Neural progenitor cell (in vitro differentiated cells): ENCODE measurements at places on chromosomes 3 and 15. TPM values are rescaled to one million over a fixed set of nuclear protein-coding genes. Genes with fewer than 3 reads are reported as not detected.

Gene EPHB3
- total RNA-seq = 2.3 and 3.6 TPM in 2 replicates

Gene TMEM89
- not detected in 2 replicates for total RNA-seq

Gene ARMC8
- total RNA-seq = 61.9 and 80.3 TPM in 2 replicates

Gene ISL2
- total RNA-seq = not detected in 2 replicates

GRCh38 chr15:75732809-75733451 lies 20.3 kb upstream of the CSPG4 start:
- H3K36me3 ChIP-seq = no peaks in the 10 kb centered on the region
- H3K4me1 ChIP-seq = no peaks in the 10 kb centered on the region
- DNase-seq = peak; percentile 84
- H3K27ac ChIP-seq = no peak overlapping the region
- H3K4me3 ChIP-seq = no peak overlapping the region
- H3K27me3 ChIP-seq = peaks cover 10% of the 10 kb centered on the region

DNA sequence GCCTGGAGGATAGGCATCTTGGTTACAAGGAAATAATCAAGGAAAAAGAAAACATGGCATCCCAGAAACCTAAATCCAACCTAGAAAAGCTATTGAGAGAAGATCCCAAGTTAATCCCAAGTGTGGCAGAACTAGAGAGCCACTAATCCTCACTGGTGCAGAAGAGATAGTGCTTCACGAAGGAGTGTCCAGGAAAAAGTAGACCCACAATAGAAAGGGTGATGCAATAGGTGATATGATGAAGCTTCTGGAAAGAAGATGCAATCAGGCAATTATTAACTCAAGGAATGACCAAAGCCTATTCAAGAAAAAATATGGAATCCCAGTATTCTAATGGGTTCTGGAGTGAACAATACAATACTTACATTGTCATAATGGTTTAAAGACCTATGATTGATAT lies 95.2 kb downstream of the AQP9 start:
- no peak overlapping the region for H3K27ac ChIP-seq
- no peak for DNase-seq
- H3K36me3 ChIP-seq = no peaks in the 10 kb centered on the region
- peaks cover 24% of the 10 kb centered on the region for H3K4me1 ChIP-seq
- no peak overlapping the region for H3K4me3 ChIP-seq

DNA sequence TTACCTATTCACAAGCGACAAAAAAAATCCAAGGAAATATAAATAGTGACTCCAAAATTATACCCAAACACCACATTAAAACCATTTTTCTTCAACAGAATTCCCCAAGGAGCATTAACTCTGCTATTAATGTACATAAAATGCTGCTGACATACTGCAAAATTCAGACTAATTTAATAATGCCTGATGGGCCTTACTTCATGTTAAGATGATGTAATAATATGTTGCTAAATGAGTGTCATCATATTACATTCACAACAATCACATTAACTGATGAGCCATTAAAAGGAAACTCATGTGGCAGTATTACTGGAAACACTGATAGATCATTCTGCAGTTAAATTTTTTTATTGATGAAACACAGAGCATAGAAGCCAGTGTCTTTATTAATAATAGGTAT lies 204.9 kb upstream of the CGNL1 start:
- H3K27me3 ChIP-seq = no peaks in the 10 kb centered on the region
- H3K4me1 ChIP-seq = no peaks in the 10 kb centered on the region
- H3K4me3 ChIP-seq = no peak overlapping the region

- no peaks in the 10 kb centered on the region for H3K36me3 ChIP-seq
- no peak overlapping the region for H3K4me3 ChIP-seq
- H3K27me3 ChIP-seq = no peaks in the 10 kb centered on the region
- no peak overlapping the region for H3K27ac ChIP-seq
- H3K4me1 ChIP-seq = no peaks in the 10 kb centered on the region
- no peak for DNase-seq
Observed at GRCh38 chr3:17753632-17753992, 11.2 kb upstream of the TBC1D5 start.

DNA sequence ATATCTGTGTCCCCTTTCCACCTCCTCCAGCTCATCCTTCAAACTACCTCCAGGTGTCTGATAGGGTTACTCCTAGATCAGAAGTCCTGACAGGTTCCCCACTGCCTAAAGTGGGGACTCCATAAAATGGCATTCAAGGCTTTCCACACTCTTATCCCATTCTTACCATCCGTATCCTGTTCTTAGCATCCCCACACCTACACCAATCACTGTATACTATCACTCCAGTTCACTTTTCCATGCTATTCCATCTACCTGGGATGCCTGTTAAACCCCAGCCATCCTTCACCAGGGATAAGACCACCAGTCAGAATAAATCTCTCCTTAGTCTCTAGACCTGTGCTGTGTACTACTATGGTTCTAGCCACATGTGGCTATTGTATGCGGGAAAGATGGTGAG lies 19.1 kb downstream of the SSR3 start:
- peaks cover 4% of the 10 kb centered on the region for H3K4me1 ChIP-seq
- H3K27ac ChIP-seq = no peak overlapping the region
- no peak overlapping the region for H3K4me3 ChIP-seq
- no peak for DNase-seq
- peaks cover 8% of the 10 kb centered on the region for H3K36me3 ChIP-seq

- no peaks in the 10 kb centered on the region for H3K27me3 ChIP-seq
- DNase-seq = no peak
- no peak overlapping the region for H3K4me3 ChIP-seq
Observed at GRCh38 chr3:17115186-17115585, 230.4 kb downstream of the PLCL2 start.

DNA sequence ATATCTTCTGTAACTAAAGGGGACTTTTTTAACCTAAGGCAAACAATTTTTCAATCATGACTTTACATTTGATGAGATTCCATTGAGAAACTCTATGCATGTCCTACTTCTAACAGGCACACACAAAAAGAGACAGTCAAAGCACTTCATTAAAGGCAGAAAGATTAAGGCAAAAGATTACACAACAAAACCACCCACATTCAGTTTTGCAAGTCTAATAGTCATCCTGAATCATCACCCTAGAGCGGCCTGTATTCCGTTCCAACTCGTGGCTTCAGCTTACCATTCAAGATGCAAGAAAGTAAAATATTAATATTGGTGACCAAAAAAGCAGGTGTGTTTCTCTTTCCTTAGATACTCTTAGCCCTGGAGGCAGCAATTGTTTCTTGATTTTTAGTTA lies 205.9 kb downstream of the P3H2 start:
- no peak for DNase-seq
- no peaks in the 10 kb centered on the region for H3K27me3 ChIP-seq
- H3K4me1 ChIP-seq = no peaks in the 10 kb centered on the region
- H3K27ac ChIP-seq = no peak overlapping the region
- H3K4me3 ChIP-seq = no peak overlapping the region

GRCh38 chr3:57026944-57027343 lies 33.5 kb upstream of the SPATA12 start:
- no peaks in the 10 kb centered on the region for H3K36me3 ChIP-seq
- no peak for DNase-seq
- no peaks in the 10 kb centered on the region for H3K4me1 ChIP-seq
- H3K27me3 ChIP-seq = no peaks in the 10 kb centered on the region
- H3K4me3 ChIP-seq = no peak overlapping the region

GRCh38 chr3:114590309-114591047 lies 296.6 kb downstream of the TIGIT start:
- no peak overlapping the region for H3K27ac ChIP-seq
- no peaks in the 10 kb centered on the region for H3K4me1 ChIP-seq
- H3K4me3 ChIP-seq = no peak overlapping the region
- H3K27me3 ChIP-seq = no peaks in the 10 kb centered on the region
- DNase-seq = no peak
